Fibroblast of skin of right biceps (primary cell): ENCODE measurements at places on chromosomes 7 and 10.
A peak's percentile ranks its signal among the peaks of the same experiment; 100 is the strongest.

DNA sequence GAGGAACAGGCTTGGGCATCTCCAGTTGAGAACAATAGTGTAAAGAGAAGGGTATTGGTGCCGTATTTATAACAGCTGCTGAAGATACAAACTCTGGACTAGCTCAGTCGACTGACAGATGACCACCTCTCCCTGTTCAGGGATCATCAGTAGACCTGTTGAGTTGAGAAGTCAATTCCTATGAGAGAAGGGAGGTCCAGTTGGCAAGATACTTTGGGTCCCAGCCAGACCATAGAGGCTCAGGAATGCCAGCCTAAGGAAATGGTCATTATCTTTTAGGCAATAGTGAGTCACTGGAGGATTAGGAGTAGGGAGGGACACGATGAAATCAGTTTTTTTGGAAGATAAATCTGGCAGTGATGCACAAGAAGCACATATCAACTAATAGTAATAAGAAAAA, 202.9 kb downstream of the TRIL start:
- DNase-seq: peak; percentile 68

GRCh38 chr10:127283576-127283975, 87.2 kb upstream of the INSYN2A start:
- DNase-seq: no peak

DNA sequence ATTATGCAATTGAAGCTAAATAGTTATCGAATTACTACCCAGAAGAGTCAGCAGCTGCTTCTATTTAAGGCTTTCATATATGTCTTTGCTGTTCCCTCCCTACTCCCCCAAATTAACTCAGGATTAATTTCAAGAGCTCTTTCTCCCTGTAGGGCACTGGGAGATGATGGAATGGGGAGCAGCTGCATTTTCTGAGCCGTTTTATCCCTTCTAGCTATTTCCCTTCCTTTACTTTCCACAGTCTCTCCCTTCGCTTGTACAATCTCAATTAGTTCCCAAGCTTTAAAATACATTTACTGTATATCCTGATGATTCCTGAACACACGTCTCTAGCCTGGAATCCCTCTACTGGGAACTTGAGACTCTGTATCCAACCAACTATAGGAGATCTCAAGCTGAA, 19.8 kb upstream of the TSPAN12 start:
- no peak for DNase-seq

DNA sequence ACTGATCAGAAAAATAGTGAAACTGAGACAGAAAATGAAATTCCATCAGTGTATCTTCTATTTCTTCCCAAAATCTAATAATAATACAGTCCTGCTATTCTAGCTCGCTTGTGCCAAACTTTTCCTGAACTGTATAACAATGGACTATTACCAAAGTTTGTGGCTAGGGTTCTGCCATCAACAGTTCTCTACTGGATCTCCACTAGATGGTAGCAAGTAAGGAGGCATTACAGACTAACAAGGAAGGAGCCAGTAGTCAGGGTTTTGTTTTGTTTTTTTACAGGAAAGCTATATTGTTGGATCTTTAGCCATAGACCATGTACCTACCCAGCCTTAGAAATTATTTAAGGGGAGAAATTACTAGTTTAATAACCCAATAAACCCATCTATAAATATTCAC, 10.8 kb downstream of the MTERF1 start:
- DNase-seq: no peak

DNA sequence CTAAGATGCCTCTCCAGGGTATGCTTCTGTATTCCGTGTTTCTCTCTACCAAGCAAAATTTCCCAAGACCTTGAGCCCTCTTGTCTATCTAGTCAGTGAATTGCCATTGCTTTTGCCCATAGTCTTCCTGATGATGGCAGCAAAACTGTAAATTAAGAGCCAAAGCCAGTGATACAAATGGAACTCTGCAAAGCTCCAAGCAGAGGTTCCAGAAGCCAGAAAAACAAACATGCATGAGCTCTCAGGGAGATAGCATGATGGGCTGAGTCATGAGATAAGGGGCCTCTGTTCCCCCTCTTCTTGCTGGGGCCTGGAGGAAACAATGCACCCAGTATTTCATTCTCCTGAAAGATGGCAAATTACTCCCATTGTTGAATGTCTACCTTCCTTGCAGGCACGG, 24.7 kb downstream of the LSMEM1 start:
- peak; percentile 3 for DNase-seq
